Activated naive CD4-positive, alpha-beta T cell treated with anti-CD3 and anti-CD28 coated beads, Interleukin-2, amount 50 U/mL, for 16 hours (primary cell): ENCODE measurements at places on chromosomes 3 and 15.

GRCh38 chr15:22949074-22949547, 31.1 kb downstream of the CYFIP1 start:
- DNase-seq: no peak

- no peak for DNase-seq
Measured at GRCh38 chr15:39804026-39804425, 21.4 kb upstream of the FSIP1 start.

- no peak for DNase-seq
Measured at GRCh38 chr15:72585476-72586058, 68.9 kb upstream of the GOLGA6B start.

DNA sequence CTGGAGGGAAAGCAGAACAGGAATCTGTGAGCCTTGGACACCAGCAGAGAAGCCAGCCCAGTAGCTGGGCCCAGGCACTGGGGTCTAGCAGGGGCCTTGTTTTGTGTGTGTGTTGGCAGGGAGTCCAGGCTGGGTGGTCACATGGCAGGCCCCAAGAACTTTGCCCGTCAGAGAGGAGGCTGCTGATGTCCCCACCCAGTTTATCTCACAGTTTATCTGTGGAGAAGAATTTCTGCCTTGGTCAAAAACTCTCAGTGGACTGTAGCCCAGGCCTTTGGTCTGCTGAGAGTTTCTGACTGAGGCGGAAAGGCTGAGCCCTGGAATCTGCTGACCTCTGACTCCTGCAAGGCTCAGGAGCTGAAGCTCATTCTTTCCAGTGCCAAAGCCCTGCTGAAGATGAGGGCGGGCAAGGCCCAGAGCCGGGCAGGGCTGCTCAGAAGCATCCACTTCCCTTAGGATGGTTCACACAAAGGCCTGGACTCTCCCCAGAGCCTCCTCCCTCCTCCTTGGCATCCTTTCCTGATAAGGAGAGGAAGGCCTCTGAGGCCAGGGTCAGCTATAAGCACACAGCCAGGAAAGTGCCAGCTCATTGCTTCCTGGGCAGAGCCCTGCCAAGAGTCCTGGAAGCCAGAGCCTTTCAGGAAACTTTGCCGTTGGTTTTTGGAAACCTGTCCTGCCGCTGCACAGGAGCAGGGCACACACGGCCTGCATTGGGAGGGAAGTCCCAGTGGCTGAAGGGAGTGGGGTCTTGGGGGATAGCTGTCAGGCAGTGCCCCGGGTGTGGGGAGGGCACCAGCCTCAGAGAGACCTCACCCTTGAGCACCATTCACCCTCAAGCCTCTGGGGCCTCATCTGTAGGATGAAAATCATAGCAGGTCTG, 37.2 kb upstream of the SLCO2A1 start:
- DNase-seq: no peak

DNA sequence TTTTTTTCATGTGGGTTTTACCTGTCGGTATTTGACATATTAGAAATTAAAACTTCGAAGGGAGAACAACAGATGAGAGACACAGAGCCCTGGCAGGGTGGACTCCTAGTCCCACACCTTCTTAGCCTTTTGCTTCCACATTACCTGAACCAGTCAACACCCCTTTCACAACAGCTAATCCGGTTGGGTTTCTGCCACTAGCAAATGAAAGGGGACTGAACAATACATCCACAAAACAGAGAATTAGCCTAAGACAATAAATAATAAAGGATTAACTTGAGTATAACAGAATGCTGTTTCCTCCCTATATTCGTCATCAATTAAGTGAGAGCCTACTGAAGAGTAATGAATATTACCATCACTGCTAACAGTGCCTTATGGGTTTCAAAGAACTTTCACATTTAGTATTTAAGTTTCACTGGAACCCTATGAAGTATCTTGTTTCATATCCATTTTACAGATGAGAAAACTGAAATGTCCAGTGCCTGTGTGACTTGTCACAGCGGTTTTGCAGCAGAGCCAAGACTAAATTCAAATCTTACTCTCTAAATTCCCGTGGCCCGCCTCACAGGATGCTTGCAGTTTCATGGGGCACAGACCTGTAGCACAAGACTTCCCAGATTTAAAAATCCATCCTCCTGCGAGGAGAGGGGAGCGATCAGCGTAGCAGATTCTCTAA, 1.0 kb upstream of the RAB8B start:
- no peak for DNase-seq

- no peak for DNase-seq
Measured at GRCh38 chr15:36936613-36937012, 163.7 kb downstream of the MEIS2 start.

DNA sequence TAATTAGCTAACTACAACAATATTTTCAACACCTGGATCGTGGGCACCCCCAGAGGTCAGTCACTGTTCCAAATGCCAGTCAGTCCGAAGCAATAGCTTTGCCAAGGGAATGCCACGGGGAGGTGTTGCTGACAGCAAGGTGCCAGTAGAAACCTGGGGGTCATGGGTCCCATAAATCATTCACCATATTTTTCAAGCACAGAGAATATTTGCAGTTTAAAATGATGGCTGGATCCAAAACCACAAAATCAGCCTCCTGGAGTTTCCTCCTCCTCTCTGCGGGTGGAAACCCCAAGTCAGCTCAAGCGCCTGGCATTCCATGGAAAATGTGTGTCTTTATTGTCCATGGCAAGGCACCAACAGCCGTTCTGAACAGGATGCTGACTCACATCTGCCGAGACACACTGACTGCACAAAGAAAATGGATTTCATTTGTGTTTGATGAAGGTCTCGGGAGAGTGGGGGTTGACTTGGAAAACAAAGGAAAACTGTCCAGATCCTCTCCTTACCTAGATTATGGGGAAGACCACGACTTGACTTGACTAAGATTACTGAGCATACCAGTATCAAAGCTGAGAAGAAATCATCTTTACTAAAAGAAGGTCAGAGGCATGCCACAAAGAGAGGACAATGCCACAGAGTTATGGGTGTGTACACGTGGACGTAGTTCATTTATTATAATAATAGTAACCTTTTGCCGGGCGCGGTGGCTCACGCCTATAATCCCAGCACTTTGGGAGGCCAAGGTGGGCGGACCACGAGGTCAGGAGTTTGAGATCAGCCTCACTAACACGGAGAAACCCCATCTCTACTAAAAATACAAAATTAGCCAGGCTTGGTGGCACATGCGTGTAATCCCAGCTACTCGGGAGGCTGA, 26.4 kb downstream of the ANXA2 start:
- DNase-seq: no peak

- no peak for DNase-seq
Measured at GRCh38 chr3:169453256-169454059, 210.1 kb downstream of the MECOM start.

- DNase-seq: no peak
Measured at GRCh38 chr3:168579010-168579409, 483.3 kb upstream of the GOLIM4 start.

GRCh38 chr3:195809796-195810454, 1.8 kb downstream of the MUC4 start:
- DNase-seq: no peak

GRCh38 chr15:28956491-28956890, 70.7 kb downstream of the APBA2 start:
- no peak for DNase-seq

- DNase-seq: no peak
Measured at GRCh38 chr3:127448671-127449070, 141.9 kb downstream of the TPRA1 start.

DNA sequence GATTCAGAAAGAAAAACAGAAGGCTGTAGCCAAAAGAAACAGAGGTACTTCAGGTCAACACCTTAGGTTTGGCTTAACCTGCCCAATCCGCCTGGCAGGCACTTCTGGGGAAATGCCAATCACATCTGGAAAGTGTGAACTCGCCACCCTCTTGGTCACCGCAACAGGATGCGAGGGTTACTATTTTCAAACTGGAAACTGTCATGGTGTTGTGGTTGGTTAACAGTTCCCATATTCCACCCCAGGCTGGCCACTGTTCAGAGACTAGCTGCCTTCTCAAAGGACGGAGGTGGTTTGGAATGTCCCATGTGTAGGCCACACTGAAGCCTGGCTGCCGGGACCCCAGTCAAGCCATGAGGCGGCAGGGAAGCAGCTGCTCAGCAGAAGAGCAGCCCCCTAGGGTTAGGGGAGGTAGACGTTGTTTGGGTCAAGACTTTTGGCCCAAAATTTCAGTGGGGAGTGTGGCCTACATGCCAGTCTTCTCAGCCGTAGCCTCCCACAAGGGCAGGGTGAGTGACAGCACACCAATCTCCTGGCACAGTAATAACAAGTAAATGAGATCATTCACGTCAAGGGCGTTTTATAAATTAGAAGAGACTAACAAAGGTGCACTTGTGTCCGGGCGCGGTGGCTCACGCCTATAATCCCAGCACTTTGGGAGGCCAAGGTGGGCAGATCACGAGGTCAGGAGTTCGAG, 54.6 kb downstream of the UMPS start:
- no peak for DNase-seq

GRCh38 chr15:79432345-79433275, 474 bp downstream of the MINAR1 start:
- no peak for DNase-seq

DNA sequence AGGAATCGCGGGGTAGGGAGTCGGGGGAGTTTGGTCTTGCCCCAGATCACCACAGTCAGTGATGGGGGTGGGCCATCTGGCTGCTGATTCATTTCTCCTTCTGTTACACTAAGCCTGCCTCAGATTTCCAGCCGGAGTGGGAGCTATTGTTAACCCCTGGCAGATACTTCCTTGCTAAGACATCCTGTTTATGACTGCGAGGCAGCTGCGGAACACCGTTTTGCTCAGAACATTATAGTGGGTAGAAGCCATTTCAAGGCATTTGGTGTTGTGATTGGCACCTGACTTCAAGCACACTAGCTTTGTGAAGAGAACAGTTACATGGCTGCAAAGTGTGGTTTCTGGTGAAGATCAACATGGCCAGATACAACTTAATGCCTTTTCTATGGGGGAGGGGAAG, 73.8 kb downstream of the FLNB start:
- DNase-seq: peak; percentile 27

- DNase-seq: no peak
Measured at GRCh38 chr3:122406198-122406597, 9.7 kb downstream of the WDR5B start.

DNA sequence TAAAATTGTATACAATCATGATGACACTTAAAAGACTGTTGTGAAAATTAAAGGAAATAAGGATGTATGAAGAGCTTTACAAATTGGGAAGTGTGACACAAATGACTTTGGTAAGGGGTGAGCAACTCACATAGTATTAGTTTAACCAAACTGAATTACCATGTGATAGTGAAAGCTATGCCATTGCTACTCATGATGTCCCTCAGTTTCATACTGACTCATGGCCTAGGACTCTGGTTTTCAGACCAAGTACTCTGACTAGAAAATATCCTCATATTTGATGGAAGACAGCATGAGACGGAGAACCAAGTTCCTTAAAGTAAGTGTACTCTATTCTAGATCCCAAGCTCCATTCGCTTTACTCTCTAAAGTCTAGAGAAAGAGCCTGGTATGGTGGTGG, 203.2 kb upstream of the ICE2 start:
- DNase-seq: no peak

DNA sequence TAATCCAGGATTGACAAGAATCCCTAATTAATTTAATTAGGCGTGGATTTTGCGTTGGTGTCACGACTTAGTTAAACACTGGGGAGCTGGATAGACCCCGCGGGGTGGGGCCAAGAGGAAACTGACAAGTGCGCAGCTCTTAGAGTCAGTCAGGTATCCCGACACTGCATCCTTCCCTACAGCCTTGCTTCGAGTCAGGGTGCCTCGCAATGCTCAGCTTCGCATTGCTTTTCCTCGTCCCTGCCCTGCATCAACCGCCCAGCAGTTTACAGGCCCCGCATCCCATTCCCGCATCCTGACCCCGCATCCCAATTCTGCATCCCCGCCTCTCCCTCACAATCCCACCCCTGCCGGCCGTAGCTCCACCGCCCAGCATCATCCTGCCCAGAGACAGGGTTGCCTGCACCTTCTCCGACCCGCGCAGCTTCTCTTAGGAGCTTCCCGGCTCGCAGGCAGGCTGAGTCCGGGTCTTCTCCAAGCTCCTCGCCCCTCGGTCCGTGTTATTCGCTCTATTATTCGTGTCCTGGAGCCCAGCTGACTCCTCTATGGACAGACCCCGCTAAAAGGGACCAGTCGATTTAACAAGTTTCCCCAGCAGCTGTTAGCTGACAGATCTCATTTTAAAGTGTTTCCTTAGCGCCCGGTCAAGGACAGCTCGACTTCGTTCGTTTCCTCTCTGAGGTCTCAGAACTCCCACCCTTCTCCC, 699 bp upstream of the SHOX2 start:
- peak; percentile 14 for DNase-seq

GRCh38 chr15:99424978-99425656, 140.7 kb upstream of the MEF2A start:
- peak; percentile 68 for DNase-seq

- no peak for DNase-seq
Measured at GRCh38 chr3:27166888-27167287, 202.3 kb downstream of the NEK10 start.

DNA sequence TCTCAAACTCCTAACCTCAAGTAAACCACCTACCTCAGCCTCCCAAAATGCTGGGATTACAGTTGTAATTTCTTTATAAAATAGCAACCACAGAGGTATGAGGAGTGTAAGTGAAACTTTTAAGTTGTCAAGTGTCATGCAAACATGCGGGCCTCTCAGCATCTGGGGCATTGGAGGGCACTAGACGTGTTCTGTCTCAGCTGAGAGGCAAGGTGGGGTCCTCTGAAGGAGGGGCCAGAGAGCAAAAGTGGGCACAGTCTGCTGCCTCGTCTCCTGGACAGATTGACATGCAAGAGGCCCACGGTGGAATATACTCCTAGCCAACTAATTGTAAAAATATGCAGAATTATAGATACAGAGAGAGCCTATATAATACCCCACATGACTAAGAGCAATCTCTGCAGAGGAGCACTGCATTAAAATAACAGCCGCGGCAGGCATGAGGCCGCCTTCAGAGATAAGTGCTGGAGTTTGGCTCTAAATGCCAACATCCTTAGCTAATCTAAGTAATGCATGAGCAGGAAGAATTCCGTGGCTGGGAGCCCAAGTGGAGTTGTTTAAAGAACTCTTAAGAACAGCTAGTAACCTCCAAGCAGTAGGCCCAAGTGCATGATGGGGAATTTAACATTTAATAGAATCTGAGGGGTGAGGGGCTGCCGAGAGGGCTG, 87.8 kb upstream of the RNU6-1 start:
- no peak for DNase-seq

DNA sequence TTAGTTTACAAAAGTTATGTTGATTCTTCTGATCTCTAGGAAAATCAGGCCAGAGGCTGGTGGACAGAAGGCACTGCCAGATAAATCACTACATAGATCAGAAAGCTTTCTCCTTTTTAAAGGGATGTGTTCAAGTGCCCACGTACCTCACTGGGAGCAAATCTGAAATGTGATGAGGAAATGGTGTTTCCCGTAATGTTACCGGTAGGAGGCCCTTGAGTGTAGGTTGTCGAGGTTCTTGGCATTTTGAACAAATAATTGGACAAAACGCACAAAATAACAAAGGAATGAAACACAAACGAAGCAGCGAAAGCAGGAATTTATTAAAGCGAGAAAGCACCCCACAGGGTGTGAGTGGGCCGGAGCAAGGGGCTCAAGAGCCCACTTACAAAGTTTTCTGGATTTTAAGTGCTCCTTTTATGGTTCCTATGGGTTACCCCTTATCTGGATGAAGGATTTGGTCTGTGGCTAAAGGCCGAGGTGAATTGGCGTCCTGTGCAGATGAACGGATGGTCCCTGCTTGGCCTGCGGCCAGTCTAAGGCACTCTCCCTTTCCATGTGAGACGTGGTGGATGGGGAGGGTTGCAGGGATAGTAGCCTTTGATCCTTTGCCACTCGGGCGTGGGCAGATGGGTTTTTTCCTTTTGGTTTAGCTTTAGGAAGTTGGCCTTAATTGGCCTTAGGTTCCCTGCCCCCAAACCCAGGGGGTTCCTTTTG, 1.0 kb downstream of the SNX1 start:
- no peak for DNase-seq

GRCh38 chr3:67093305-67093704, 95.2 kb downstream of the KBTBD8 start:
- no peak for DNase-seq
